Activated T-helper 1 cell treated with anti-CD3 and anti-CD28 coated beads, Interleukin-12 subunit alpha, Interleukin-12 subunit beta, Interleukin-2, Interleukin-4 antibody, amounts not matched to agents 30 ng/mL and 10 ng/mL and 1 ng/mL, durations not matched to agents 14 hours and 24 hours and 36 hours (primary cell): ENCODE measurements at places on chromosomes 5 and 9.
A peak's percentile ranks its signal among the peaks of the same experiment; 100 is the strongest.

DNA sequence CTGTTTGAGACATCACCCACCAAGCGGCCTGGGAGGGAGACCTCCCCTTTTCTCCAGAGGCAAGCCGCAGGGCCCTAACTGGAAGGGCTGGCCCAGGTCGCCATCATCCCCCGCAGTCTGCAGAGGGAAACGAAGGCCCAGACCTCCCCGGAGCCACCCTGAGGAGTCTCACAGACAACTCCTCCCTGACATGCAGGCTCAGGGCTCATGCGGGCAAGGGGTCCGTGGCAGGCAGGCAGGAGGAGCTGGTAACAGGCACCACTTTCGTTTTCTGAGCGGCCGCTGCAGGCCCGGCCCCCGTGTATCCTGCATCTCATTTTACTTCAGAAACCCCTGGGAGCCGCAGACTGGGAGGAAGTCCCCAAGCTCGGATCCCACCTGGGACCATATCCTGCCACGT, 192.0 kb upstream of the PPP1R26 start:
- no peak for DNase-seq
- no peaks in the 10 kb centered on the region for H3K36me3 ChIP-seq
- H3K27me3 ChIP-seq = peaks cover 5% of the 10 kb centered on the region
- H3K4me3 ChIP-seq = no peak overlapping the region
- no peak overlapping the region for H3K27ac ChIP-seq

DNA sequence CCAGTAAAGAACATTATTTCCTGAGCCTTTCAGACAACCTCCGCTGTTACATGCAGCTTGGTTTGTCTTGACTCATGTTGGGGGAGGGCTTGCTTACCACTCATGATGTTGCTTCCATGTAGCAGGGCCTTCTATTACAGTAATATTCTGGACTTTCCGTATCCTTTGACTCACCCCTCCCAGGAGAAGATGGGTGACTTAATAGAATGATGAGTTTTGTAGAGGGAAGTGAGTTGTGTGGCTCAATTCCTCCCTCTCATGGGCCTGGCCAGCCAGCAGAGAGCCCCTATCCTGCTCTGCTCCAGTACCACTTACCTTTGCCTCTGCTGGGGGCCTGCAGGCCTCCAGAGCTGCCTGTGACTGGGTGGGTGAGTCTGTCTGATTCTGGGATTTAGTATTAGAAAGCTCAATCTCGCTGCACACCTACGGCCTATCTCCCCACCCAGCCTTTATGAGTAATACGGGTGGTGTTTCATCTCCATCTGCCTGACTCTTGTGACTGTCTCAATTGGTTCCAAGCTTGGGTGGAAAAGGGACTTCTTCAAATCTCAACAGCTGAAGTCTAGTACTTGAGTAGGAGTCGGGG, 52.6 kb upstream of the KLF9 start:
- H3K27me3 ChIP-seq = no peaks in the 10 kb centered on the region
- H3K4me3 ChIP-seq = no peak overlapping the region
- H3K27ac ChIP-seq = peak overlapping the region; percentile 47
- DNase-seq = no peak
- H3K4me1 ChIP-seq = peaks cover 48% of the 10 kb centered on the region
- H3K36me3 ChIP-seq = no peaks in the 10 kb centered on the region

DNA sequence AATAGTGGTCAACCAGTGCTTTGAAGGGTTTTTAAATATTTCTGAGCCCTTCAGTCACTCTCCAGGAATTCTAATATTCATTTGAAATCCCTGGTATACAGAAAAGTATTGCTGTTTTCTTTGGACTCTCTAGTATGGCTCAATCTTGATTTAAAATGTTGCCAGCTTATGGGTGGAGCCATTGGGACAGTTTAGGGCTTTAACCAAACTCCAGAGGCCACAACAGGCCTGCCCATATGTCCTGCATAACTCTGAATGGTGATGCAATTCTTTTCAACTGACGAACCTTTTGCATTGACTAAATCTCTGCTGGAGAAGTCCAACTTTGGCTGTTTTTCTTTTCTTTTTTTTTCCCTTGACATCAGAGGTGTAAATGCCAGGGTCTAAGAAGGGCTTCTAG, 10.3 kb upstream of the ANKHD1 start:
- H3K27me3 ChIP-seq = no peaks in the 10 kb centered on the region
- no peaks in the 10 kb centered on the region for H3K4me1 ChIP-seq
- no peak overlapping the region for H3K4me3 ChIP-seq

GRCh38 chr9:114691046-114691955, 9.3 kb upstream of the TEX48 start:
- DNase-seq = peak; percentile 80
- H3K27ac ChIP-seq = peak overlapping the region; percentile 98
- peak overlapping the region; percentile 69 for H3K4me3 ChIP-seq
- peaks cover 24% of the 10 kb centered on the region for H3K36me3 ChIP-seq

DNA sequence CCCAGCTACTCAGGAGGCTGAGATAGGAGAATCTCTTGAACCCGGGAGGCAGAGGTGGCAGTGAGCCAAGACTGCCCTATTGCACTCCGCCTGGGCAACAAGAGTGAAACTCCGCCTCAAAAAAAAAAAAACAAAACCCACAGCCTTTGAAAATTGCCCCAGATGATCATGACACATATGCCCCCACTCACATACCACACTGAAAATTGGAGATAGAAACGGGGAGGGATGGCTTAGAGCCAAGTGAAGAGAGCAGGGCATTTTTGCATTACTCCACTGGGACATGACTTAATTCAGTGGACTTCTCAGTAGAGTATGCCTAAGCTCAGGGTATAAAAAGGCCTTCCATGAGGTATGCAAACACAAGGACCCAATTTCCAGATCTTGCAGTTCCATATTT, 309.3 kb downstream of the BNC2 start:
- no peak overlapping the region for H3K27ac ChIP-seq
- DNase-seq = no peak
- no peaks in the 10 kb centered on the region for H3K4me1 ChIP-seq
- no peak overlapping the region for H3K4me3 ChIP-seq
